ENCODE measurements at places on chromosomes 1 and 21.
A peak's percentile ranks its signal among the peaks of the same experiment; 100 is the strongest.

- DNase-seq, result no peak
Measured at GRCh38 chr1:38831731-38832369, 27.7 kb downstream of the RRAGC start.

DNA sequence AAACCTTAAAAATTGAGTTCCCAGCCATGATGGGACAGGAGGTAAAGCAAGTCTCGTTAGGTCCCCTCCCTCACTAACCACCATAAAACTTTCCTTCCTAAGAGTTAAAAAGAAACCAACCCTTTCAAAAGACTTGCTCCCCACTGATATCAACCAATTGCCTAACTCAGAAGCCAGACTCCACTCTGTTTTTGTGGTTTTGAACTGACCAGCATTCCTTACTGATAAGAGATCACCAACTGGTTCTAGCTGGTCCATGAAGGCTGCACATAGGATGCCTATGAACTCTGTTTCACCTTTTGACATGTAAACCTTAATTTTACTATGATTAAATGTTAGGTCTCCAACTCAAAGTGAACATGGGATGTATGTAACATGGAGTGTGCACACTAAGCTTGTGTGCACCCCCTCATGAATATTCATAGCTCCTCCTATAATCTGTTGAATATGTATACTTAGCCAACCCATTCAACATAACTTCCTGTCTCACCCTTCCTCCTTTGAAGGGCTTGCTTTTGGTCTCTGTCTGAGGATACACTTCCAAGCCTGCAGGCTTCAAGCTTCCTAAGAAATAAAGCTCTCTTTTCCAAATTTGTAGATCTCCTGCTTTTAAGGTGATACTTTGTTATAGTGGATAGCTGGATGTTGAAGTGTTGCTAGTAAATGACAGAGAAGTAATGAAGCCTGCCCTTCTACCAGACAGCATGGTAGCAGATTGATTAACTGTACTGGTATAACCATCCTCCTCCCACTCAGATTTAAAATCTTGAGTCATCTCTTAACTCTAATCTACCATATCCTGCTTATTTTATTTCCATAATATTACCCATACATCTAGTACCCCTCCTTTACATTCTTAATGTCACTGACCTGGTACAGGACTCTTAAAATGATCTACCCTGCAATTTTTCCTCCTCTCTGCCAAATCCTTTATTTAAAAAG, 95.6 kb downstream of the ZNF644 start:
- no peak for DNase-seq

DNA sequence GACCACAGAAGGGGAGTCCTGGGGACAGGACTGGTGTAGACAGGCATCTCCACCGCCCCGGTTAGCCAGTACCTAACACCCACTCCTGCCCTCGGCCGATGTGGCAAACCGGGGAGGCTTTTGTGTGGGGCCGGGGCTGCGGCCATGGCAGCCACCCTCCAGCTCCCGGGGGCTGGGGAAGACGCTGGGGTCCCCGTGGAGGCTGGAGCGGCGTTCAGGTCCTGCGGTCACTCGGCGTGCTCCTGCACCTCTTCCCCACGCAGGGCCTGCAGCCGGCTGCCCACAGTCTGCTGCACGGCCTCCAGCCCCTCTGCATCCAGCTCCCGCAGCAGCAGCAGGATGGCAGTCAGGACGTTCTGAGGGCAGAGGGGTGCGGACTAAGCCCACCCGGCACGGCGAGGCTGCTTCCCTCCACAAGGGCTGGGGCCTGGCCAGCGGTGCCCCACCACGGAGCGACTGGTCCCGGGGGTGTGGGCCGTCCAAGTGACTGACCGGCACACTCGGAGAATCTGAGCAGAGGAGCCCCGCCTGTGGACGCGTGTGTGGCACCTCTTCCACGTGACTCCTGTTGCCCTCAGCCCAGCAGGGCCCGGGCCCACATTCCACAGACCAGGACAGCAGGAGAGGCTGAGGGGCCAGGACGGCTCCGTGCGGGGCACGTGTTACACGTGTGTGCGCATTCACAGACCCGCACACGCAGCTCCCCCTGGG, 9.1 kb downstream of the CFAP410 start:
- DNase-seq, result no peak

DNA sequence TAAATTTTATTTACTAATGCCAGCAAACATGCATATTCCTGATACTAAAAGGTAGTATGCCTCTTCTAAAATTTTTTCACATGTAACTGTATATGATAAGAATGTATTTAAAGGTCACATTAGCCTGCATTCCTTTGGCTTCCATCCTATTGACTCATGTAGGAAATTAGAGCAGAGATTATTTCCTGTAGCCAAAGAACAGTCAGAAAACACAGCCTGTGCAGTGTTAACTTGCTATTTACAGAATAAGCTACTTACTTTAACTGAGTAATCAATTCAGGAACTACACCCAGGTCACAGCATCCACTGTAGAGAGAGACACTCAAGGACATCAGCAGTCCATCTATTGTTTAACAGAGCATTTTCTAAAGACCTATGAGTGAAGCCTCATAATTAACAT, 154.5 kb upstream of the ADGRL4 start:
- DNase-seq, result peak; percentile 59

All from fibroblast of gingiva (primary cell).